ENCODE measurements at places on chromosomes 2 and 18.

- DNase-seq, result no peak
Observed at GRCh38 chr2:217694291-217694690, 308.5 kb downstream of the TNS1 start.

- no peak for DNase-seq
Observed at GRCh38 chr18:6279308-6279707, 135.4 kb downstream of the L3MBTL4 start.

- no peak for DNase-seq
Observed at GRCh38 chr2:174779361-174779928, 15.2 kb upstream of the CHRNA1 start.

GRCh38 chr2:143481733-143482132 lies 352.5 kb downstream of the ARHGAP15 start:
- DNase-seq, result no peak

GRCh38 chr2:99027856-99028255 lies 91.8 kb upstream of the CRACDL start:
- DNase-seq, result no peak

DNA sequence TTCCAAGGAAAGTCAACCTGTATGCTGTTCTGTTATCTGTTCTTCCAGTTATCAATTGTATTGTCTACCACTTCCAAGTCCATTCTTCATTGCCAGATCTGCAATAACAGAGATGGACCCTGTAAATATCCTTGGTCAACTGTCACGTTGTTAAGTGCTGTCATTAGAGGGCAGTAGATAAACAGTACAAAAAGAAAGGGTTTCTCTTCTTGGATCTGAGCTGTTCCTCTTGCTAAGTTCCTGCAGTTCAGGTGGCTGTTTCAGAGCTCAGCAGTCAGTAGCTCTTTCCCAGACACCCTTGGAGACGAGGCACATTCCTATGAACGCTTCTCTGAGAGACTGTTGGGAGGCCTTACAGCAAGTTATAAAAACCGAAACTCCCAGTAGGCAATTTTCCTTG lies 957.1 kb upstream of the CHAC2 start:
- no peak for DNase-seq

DNA sequence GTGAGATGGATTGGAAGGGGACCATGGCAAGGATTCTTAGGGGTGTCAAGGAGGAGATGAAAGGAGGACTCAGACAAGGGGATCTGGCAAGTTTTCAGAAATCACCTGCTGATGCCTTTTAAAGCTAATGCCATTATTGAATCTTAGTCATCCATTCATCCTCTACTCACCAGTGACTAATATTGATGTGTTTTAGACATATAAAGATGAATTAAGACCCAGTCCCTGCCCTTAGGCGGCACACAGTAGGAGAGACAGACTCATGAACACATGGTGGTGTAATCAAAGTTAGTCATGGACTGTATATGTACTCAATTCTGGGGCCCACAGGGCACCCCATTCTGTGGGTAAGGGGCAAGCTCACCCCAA lies 56.5 kb upstream of the ATL2 start:
- DNase-seq, result no peak

GRCh38 chr18:24011123-24011917 lies 3.2 kb upstream of the TTC39C start:
- DNase-seq, result no peak

DNA sequence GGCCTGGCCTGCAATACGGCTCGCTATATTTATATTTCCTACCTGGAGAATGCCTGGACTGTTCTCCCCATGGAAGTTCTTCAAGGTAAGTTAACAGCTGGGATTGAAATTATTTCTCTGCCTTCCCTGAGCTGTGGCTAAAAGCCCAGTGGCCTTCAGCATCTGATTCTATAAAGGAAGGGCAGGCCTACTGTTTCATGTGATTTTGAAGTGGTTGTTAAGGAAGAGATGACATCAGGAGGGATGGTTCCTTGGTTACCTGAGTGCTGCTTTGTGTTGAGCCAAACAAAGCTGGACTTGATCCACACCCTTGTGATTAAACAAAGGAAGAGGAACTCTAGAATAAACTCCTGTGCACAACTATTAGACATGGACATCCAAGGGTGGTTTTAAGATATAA lies 61.6 kb downstream of the MFSD6 start:
- DNase-seq, result no peak
